A549 treated with Hydrocortisone at 1 μM for 4 hours (cell line): ENCODE measurements at places on chromosomes 7 and 10. TPM values are rescaled to one million over a fixed set of nuclear protein-coding genes. Genes with fewer than 3 reads are reported as not detected.

The NUDT13 gene
- total RNA-seq, result 2.6 to 3.9 TPM (median 3.4 TPM) in 5 replicates

The TSPAN12 gene
- 0.28 to 1.2 TPM (median 0.58 TPM) in 5 replicates for total RNA-seq

The AOAH gene
- total RNA-seq, result 0.12 to 0.15 TPM in 2 of 5 replicates, not detected in the others

The CCL24 gene
- not detected in 5 replicates for total RNA-seq

The CH25H gene
- total RNA-seq, result 0.17 to 0.46 TPM (median 0.36 TPM) in 5 replicates

The ABCB4 gene
- not detected in 5 replicates for total RNA-seq

The CHRM2 gene
- total RNA-seq, result not detected in 5 replicates

The PLPP4 gene
- total RNA-seq, result 0.15 TPM in 2 of 5 replicates, not detected in the others

The RAB19 gene
- total RNA-seq, result not detected in 5 replicates

The ABHD11 gene
- total RNA-seq, result 20.5 to 27.5 TPM (median 25.9 TPM) in 5 replicates
